Activated CD4-positive, alpha-beta T cell treated with anti-CD3 and anti-CD28 coated beads for 48 hours (primary cell): ENCODE measurements at places on chromosomes 12 and 14.

GRCh38 chr12:4975574-4975973 lies 65.9 kb downstream of the KCNA1 start:
- no peak for DNase-seq

GRCh38 chr14:75439989-75440388 lies 12.2 kb downstream of the JDP2 start:
- DNase-seq, result no peak

DNA sequence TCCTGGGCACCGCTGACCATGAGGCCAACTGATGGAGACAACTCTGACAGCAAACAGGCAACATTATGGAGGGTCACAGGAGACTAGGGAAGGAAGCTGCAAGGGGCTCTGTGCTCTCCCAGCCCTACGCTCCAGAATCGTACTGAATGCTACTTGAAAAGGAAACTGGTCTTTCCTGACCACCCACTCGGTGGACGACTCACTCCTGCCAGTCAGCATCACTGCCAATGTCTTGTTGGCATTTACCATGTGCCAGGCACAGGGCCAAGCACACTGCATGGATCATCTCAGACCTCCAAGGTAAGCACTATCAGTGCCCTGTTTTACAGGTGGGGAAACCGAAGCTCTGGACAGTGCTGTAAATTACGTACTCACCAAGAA lies 38.0 kb downstream of the CCDC85C start:
- peak; percentile 18 for DNase-seq

DNA sequence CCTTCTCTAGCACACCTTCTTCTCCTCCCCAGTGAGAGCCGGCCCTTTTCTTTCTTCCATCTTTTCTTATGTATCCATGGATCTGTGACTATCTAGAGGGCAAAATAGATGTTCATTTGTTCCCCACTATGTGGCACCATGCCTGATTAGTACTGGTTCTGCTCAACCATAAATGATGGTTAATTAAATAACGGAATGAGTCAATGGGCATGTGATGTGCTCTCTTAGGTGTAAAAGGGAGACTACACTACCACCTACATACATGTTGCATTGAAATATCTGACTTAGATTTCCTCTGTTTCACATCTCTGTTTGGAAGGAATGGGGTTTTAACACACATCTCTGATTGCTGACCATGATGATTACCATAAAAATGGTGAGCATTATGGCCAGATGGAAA lies 116.5 kb downstream of the BTG1 start:
- DNase-seq, result no peak
